ENCODE measurements at places on chromosomes 1 and 21.

DNA sequence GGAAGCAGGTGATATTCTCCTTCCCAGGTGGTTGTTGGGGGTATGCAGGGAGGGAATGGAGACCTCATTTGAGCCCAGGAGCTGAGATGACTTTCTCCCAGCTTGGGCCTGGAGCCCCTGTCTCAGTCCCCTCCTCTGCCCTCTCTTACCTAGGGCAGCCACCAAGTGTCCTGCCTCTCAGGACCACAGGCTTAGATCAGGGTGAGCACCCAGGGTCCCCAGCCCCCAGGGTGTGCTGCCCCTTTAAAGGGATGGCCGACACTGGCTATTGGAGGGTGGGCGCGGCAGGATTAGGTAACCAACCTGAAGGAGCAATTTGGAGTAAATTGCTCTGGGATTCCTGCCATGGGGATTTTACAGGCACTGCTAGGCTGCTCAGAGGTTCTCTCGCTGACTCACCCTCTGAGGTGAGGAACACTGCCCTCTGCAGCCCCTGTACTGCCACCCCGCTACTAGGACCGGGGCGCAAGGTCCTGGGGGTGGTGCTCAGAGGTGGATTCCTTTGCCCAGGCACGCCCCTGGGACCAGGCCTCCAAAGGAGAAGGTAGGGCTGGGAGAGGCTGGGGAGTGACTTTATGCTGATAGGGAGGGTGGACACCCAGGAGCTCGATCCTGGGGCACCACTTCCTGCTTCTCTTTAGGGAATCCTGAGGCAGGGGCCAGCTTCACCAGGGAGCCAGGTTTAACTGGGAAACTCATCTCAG lies 1.5 kb downstream of the RPS6KA1 start:
- no peak for DNase-seq

DNA sequence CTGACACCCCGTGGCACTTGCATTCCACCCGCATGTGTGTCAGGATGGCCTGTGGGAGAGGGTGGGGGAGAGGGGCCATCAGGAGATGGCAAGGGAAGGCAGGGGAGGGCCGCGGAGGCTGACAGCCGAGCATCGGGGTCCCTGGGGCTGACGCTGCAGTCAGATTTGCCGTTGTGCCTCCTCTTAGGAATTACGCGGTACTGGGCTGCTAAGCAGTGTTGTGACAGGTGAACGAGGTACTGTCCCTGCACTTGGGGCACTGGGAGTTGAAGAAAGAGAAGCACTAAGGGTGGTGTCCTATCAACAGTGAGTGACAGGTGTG lies 22.5 kb downstream of the WNT4 start:
- DNase-seq = no peak

DNA sequence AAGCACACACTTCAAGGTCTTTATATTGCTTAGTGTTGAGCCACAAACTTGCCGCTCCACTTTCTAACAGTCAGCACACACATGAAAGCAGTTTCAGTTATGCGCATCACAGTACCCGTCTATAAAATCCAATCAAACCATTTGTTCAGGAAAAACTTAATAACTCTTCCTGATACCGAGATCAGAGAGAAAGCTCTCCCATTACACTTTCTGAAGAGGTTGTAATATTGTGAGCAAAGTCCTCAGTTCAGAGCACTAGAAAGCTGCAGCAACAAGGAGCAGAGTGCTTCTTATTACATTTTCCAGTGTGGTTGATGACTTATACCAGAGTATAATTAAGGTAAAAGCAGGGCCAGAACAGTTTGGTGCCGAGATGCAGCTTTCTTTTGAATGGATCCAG lies 102.8 kb upstream of the F3 start:
- no peak for DNase-seq

- DNase-seq = no peak
These were observed 233.6 kb downstream of the RPS6KC1 start for GRCh38 chr1:213284626-213285025.

DNA sequence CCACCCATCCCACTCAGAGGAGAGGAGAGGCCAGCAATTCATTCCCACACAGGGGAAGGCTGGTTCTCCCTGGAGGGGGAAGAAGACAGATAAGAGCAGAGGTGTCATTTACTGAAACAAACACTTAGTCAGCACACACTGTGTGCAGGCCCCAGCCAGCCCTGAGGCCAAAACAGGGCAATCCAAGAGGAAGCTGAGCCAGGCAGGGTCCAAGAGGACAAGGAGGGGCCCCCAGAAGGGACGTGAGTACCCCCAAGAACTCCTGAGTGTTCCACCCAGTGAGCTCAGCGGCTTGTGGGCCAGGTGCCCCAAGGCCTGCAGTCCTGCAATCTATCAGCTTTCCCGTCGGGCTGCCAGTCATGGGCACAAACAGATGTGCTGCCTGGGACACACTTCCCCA lies 15.8 kb downstream of the ADGRB2 start:
- DNase-seq = no peak

- no peak for DNase-seq
These were observed 30.1 kb upstream of the GNG4 start for GRCh38 chr1:235679644-235680043.

Data from activated T-cell treated with anti-CD3 and anti-CD28 coated beads, Interleukin-2, amount 50 U/mL, for 4 hours (primary cell).